ENCODE measurements at places on chromosomes 4 and X.

DNA sequence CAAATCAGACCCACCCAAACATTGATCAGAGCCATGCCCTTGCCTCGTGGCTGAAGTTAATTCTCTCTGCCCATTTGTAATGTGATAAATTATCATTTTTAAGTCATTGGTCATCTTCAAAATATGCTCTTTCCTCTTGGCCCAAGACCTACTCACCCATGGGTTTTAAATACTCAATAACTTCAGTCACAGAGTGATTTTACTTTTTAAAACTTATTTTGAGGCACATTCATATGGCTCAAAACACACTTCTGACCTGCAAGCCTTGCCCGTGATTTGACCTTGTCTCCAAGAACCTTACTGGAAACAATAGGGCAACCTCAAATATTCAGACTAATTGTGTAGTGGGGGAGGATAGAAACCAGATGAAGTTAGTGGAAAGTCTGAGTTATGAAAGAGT is 176.2 kb upstream of the LNX1 start:
- DNase-seq = no peak

DNA sequence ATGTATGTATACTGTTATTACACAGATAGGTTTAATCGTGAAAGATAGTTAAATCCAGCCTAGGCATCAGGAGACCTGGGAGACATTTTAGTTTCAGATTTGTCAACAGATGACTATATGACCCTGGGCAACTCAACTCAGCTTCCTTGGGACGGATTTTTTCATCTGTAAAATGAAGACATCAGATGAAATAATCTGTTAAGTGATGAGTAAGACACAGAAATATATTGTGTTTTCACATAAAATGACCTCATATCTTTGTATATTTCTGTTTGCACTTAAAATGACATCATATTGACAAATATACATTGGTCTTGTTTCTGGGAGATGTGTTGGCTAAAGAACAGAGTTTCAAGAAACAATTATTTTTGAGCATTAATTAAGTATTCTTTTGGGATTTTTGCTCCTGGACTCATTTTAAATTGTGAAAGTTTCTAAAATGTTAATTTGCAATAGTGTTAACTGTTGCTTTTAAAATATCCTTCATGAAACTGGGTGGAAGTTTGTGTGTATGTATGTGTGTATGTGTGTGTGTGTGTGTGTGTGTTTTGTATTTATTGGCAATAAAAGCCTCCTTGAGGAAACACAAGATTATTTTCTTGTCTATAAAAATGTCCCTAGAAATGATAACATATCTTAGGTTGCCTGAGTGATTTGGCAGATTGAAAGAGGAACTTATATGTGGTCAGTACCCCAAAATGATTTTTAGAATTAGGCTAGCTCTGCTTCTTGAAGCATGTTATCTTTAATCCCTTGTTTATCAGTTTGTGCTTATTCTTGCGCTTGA is 29.1 kb upstream of the MMAA start:
- no peak for DNase-seq

- DNase-seq = no peak
Observed at GRCh38 chrX:111191598-111191997, 78.7 kb downstream of the CAPN6 start.

DNA sequence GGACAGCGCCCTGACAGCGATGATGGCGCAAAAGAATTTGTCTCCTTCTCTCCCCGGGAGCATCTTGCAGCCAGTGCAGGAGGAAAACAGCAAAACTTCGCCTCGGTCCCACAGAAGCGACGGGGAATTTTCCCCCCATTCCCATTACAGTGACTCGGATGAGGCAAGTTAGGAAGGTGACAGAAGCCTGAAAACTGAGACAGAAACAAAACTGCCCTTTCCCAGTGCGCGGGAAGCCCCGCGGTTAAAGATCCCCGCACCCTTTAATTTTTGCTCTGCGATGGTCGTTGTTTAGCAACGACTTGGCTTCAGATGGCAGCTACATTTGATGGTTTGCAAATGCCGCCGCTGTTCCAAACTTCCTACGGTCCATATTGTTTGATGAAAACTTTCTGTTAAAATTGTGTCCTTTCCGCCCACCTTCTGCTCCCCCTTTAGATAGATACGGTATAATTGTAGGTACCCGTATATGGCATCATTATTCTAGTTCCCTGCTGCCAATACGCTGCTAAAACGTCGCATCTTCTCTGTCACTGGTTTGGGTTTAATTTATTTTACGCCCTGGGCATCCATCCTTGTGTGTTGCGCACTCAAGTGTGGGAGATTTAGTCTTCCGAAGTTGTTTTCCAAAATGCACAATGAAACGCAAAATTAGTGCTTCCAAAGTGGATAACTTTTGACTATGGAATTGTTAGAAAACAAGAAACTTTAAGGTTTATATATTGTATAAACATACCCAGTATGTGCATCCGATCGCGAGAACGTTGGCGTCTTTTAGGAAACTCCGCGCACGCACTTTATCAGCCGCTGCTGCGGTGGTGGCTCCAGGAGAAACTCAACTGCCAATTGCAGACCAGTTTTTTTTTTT is 1.5 kb downstream of the ATOH1 start:
- DNase-seq = no peak

GRCh38 chr4:2761035-2761923 is 5.1 kb upstream of the TNIP2 start:
- DNase-seq = no peak

DNA sequence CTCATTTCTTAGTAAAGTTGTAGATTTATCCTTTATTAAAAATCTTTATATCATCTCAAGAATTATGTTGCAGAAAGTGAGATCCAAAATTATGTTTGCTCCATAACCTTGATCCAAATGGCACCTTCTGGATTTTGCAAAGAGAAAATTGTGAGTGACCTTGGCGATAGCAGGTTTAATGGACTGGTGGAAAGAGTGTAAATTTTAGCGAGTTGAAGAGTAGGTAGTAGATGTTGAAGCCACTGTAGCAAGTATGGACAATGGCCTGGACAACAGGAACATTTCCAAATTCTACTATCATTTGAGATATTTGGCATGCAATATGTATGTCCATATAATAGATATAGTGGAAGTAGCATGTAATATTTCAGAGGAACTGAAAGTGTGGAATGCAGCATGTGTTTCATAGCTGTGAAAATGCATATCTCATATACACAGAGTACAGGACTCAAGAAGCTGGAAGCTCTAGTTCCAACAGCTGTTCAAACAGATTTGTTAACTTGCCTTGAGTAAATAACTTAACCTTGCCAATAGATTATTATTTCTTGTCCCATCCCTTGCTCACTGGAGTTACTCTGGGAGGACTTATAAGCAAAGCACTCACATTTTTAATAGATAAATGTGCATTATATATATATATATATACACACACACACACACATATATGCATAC is 152.5 kb upstream of the TLL1 start:
- no peak for DNase-seq

GRCh38 chrX:67536564-67536963 is 7.3 kb upstream of the AR start:
- no peak for DNase-seq

DNA sequence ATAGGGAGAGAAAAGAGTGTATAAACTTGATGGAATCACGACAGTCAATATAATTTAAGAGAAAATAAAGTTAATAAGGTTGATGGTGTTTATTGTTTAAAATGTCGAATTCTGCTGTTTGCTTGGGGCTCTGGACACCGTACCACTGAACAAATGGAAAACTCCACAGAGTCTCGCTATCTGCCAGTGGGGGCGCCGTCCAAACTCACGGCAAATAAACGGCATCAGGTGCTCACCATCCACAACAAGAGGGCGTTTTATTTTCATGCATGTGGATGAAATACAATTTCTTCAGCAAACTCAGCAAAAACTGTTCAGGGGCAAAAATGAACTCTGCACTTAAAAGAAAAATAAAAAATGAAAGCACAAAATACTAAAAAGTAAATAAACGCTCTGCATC is 46.6 kb upstream of the FAM47C start:
- DNase-seq = no peak

GRCh38 chrX:131201986-131202385 is 87.1 kb downstream of the IGSF1 start:
- no peak for DNase-seq

DNA sequence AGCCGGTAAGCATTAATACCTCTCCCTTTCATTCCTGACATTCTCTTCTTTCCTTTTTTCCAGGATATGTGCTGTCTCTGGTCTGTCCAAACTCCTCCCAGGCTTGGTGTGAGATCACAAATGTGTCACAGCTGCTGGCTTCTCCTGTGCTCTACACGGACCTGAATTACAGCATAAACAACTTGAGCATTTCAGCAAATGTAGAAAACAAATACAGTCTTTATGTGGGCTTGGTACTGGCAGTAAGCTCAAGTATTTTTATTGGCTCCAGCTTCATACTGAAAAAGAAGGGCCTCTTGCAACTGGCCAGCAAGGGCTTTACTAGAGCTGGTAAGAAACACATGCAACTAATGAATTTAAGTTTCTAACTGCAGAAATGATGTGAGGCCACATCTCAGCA is 8.4 kb downstream of the NIPAL1 start:
- no peak for DNase-seq

DNA sequence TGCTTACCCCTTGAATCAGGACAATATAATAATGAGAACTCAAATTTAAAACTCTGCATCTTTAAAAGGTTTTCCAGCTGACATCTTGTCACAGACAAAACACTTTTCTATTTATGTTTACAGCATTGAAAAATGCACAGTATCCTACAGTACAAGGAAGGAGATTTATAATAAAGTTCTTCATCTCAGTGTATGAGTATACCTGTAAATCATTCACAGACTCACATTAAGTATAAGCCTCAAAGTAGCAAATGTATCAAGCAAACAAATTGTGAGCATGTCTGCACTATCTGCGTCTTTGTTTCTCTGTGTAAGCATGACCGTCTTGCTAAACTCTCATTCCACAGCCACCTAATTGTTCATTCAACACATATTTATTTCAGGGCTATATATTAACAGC is 52.8 kb downstream of the PPP1R2C start:
- no peak for DNase-seq

- DNase-seq = no peak
Observed at GRCh38 chrX:66012094-66012534, 27.8 kb downstream of the VSIG4 start.

DNA sequence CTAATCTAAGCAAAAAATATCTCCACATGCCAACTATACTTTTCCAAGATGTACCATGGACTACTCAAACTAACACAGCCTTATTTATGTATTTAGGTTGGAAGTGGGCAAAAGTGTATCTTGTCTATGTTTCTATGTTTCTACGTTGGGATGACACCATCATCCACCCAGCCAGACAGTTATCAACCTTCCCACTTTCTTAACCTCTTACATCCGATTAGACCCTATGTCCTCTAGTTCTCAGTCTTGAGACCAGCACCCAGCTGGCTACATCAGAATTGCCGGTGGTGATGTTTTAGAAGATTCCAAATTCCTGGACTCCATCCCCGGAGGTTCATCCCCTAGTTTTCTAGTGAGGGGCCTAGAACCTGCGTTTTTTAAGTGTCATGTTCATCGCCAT is 1.0 kb upstream of the AASDH start:
- no peak for DNase-seq

DNA sequence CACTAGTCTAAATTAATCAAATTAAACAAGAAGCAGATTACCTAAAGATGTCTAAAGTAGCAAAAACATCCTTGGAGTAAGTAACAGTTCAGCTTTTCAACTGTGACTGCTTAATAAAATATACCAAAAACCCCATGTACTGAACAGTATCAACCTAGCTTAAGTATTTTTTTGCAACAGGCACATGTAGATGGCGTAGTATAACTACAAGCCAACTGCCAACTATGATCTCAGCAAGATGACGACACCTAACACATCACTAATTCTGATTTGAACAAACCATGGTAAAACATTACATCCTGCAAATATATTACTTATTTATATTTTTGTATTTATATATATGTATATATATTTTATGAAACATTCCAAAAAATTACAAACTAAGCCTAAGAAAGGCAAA is 24.5 kb downstream of the DHX15 start:
- no peak for DNase-seq

GRCh38 chrX:118480172-118480571 is 15.4 kb upstream of the DOCK11 start:
- DNase-seq = no peak

GRCh38 chrX:100340491-100341141 is 69.5 kb downstream of the PCDH19 start:
- no peak for DNase-seq

GRCh38 chrX:119427024-119427794 is 28.1 kb downstream of the SLC25A43 start:
- no peak for DNase-seq

DNA sequence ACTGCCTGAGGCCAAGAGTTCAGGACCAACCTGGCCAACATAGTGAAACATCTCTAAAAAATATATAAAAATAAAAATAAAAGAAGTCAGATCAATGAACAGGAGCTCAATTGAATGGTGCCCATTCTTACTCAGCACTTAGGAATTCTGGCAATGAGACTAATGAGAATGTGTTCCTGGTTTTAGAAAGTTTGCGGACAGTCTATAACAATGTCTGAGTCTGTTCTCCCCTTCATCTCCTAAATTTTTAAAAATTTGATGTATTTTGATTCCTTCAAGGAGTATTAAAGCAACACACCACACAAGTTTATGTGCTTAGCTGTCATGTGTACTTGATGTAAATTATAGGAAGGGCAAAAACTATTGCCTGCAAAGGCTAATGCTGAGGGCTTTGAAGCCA is 30.6 kb upstream of the KCNIP4 start:
- no peak for DNase-seq

Measured in stimulated activated CD8-positive, alpha-beta memory T cell treated with anti-CD3 and anti-CD28 coated beads, Interleukin-7, amount 100 ng/mL, for 4 hours (primary cell).